COR-L47 (cell line): ENCODE measurements at places on chromosomes 7 and 10.

- DNase-seq = no peak
These were observed 127.2 kb upstream of the RSU1 start for GRCh38 chr10:16944402-16944801.

- peak; percentile 19 for DNase-seq
These were observed 357.1 kb downstream of the PCLO start for GRCh38 chr7:82805527-82805960.

GRCh38 chr7:101378751-101379174 lies 16.1 kb downstream of the COL26A1 start:
- DNase-seq = no peak

GRCh38 chr10:125848371-125848770 lies 25.0 kb downstream of the BCCIP start:
- no peak for DNase-seq

GRCh38 chr7:106839511-106839910 lies 25.6 kb upstream of the PIK3CG start:
- DNase-seq = no peak

- no peak for DNase-seq
These were observed 613.9 kb upstream of the IGFBP3 start for GRCh38 chr7:46534664-46535588.

GRCh38 chr10:90965720-90966119 lies 44.8 kb upstream of the ANKRD1 start:
- DNase-seq = no peak

- DNase-seq = no peak
These were observed 146.7 kb downstream of the ATE1 start for GRCh38 chr10:121781101-121781500.
